Hypothalamus (tissue), 51 donors: ENCODE measurements at places on chromosomes 2 and 18.

- DNase-seq, result no peak
These were observed 381.3 kb downstream of the GPD2 start for GRCh38 chr2:156817430-156817829.

DNA sequence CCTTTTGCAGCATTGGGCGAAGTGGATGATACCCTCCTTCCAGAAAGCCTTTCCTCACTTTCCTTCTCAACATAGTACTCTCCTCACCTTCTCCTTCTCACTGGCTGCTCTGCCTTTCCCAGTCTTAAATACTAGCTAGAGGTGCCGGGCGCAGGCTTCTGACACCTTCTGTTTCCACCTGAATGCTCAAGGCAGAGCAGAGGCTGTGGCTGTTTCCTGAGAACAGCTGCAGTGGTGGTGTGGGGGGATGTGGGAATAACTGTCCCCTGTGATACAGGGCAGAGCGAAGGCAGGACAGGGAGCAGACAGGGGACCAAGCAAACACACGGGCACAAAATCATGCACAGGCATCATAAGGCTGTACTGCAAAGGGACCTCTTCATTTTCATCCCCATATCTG is 303.1 kb downstream of the SS18 start:
- no peak for DNase-seq

DNA sequence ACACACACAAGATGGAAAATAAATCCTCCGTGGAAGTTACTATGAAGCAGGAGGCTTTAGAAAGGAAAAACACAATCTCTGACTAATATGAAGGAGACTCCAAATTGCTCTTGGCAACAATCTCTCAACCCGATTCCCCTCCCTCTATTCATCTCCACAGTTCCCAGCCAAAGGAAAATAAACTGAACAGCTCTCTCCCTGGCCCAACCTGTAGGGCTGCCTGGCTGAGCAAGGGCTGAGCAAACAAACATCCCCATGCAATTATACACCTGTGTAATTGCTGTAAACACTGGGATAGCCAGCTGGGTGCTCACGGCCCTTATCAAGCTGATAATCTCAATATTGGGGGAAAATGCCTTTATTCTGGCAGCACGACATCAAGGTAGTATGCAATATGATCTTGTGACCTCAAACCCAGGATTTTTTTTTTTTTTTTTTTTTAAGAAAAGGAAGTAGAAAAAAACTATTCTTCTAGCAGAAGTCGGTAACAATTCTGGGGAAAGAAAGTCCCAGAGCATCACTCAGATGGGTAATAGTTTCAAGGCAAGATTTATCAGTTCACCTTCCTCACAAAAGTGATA is 203.3 kb upstream of the SMAD2 start:
- DNase-seq, result no peak

DNA sequence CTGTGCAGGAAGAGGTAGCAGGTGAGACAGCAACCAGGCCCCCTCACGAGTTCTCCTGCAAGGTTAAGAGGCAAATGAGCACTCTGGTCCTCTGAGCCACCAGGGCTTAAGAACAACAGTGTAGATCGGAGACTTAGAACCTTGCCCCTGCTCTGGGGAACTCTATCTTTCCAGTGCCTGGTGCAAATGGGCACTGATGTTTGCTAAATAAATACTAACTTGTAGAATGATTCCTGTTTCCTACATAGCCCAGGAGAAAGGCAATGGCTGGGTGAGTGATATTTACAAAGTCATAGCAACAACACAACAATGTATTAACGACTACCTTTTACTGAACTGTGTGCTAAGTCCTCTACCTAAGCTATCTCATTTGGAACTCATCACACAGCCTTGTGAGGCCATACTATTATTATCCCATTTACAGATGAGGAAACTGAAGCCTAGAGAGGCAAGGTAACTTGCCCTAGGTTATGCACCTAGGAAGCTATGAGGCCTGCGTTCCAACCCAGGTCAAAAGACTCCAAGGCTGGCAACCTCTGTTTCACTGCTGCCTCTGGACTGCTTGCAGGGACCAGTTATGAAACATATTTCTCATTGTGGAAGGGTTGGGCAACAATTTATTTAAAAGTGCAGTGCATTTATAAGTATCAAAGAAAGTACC is 4.3 kb downstream of the ATP8B1 start:
- no peak for DNase-seq

- DNase-seq, result no peak
These were observed 312.5 kb upstream of the CHAC2 start for GRCh38 chr2:53455094-53455493.

- no peak for DNase-seq
These were observed 403.3 kb downstream of the METTL4 start for GRCh38 chr18:2168022-2168421.

GRCh38 chr2:64808092-64808491 is 154.4 kb upstream of the SERTAD2 start:
- DNase-seq, result no peak

- no peak for DNase-seq
These were observed 818.8 kb downstream of the SLC4A3 start for GRCh38 chr2:220446106-220446712.

GRCh38 chr2:187851955-187852561 is 297.8 kb upstream of the TFPI start:
- no peak for DNase-seq

DNA sequence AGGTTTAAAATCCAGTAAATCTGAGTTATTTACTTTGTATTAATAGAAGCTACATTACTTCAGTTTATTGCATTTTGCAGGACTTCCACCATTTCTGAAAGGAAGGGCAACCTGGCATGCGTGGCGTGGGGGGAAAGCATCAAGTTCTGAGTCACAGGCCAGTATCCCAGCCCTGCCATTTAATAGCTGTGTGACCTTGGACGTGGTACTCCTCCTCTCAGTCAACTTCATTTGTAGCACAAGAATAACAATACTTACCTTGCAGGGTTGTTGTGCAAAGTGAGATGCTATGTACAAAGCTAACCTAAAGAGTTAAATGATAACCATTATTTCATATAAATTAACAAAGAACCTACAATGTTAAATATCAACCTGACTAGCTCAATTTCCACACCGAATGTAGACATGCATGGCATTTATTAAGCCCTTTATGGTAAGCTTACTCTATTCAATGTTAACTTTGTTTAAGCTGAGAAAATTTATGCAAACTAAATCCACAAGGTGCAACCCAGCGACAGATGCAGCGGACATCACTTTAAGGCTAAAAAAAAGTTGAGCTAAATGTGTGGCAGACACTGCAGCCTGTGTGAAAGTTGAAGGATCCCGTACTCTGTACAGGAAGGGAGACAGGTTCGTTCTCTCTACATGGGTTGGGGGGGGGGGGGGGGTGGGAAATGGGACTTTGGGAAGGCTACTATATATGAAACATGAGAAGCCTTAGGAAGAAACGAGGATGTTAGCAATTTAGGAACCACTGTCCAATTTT is 17.2 kb upstream of the STPG4 start:
- no peak for DNase-seq

DNA sequence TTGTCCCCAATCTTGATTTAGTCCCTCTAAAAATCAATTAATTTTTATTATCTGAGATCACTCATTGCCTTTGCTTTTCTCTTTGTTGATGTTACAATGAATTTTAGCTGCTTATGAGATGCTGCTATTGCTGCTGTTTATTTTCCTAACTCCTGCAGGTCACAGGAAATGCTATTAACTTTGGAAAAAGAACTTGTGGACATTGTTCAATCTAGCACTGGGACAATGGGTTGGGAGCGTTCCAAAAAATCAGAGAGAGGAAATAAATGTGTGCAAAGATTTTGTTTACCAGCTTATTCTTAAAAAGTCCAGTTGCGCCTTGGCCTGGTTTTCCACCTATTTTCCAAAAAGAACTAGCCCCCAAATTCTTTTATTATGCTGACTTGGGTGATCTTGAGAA is 268.3 kb downstream of the PTH2R start:
- DNase-seq, result no peak

DNA sequence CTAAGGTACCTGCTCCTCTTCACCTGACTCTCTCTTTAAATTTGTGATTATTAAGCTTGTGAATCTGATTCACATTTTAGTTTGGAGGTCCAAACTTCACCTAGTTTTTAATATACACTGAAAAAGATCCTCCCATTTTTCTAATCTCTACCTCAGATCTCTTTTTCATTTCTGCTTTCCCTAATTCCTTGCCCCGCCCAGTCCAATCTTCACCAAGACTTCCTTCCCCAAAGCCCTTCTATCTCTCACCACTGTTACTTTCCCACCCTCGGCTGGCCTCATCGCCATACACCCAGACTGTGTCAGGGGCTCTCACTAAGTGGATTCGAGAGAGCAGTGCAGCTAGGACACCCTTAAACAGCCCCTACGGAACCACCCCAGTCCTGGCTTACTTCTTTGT is 40.0 kb downstream of the LBH start:
- DNase-seq, result no peak

- no peak for DNase-seq
These were observed 13.3 kb downstream of the OTOF start for GRCh38 chr2:26464390-26465265.

DNA sequence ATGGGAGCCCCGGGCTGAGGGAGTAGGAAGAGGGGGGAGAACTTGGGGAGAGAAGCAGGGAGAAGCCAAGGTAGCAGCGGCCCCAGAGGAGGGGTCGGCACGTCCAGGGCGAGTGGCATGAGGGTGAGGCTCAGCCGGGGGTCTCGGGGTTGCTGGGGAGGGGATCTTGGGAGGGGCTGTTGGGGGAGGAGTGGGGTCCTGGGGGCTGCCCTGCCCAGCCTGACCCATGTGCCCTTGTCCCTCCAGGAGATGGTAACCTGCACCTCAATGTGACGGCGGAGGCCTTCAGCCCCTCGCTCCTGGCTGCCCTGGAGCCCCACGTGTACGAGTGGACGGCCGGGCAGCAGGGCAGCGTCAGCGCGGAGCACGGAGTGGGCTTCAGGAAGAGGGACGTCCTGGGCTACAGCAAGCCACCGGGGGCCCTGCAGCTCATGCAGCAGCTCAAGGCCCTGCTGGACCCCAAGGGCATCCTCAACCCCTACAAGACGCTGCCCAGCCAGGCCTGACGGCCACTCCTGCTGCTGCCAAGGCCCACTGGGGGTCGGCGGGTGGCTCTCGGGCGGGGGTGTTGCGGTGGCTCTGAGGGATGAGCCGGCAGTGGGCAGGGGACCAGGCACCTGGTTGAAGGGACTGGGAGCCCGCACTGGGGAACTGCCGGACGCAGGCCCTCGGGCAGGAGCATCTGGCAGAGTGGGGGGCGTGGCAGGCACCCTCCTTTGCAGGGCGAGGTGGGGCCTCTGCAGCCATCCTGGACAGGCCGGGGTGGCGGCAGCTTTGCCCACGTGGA is 9.0 kb upstream of the GAL3ST2 start:
- no peak for DNase-seq

DNA sequence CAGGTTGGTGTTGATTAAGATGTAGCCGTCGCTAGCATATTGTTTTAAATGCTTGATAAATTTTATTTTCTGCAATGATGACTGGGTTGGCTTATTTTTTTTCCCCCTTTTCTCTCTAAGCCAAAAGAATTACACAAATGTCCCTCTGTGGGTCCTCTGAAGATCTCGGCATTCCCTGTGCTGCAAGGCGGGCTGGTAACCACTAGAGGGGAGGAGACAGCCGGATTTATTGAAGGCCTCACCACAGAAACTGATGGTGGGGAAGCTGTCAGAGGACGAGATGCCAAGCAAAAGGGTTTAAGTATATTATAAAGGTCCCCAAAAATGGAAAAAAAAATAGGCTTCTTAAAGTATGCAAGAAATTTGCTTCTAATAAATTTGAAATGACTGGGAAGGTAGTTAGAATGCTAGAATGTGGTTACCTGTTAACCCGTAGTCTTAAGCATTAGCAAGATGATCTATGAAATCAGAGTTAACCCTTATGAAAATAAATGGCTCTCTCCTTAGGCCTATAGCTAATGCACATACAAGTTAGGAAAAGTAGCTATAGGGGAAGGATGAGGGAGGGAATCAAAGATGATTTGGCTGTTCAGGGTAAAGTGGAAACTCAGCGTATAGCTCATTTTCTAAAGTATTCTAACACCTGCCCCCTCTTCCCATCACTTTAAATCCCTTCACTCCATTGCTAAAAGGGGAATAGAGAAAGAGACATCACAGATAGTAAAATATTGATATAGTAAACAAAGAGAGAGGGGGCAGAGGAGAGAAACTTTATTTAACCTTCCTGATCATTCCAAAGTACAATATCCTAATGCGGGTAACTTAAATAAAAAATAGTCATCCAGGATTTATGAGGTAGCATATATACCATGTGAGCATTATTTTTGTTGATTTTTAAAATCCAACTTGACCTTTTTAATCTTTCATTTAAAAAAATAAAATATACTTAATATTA is 894.5 kb upstream of the POU3F3 start:
- DNase-seq, result peak; percentile 7

GRCh38 chr18:76866666-76867065 is 44.3 kb downstream of the ZNF236 start:
- DNase-seq, result no peak

DNA sequence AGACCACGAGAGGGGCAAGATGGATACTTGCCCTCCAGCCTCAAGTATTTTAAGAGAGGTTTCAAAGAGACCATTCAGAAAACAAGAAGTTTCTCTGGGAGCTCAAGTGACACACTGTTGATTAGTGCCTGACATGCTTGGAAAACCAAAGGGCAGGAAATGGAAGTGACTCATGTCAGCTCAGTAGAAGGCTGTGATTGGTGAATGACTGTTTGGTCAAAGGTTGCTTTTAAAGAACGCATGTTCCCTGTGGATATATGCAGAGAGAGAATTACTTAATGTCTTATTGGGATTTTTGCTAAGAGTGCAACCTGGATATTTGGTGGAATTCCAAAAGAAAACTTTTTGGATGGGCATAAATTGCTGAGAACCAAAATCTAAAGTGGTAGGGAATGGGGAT is 549.9 kb downstream of the XIRP2 start:
- DNase-seq, result no peak

DNA sequence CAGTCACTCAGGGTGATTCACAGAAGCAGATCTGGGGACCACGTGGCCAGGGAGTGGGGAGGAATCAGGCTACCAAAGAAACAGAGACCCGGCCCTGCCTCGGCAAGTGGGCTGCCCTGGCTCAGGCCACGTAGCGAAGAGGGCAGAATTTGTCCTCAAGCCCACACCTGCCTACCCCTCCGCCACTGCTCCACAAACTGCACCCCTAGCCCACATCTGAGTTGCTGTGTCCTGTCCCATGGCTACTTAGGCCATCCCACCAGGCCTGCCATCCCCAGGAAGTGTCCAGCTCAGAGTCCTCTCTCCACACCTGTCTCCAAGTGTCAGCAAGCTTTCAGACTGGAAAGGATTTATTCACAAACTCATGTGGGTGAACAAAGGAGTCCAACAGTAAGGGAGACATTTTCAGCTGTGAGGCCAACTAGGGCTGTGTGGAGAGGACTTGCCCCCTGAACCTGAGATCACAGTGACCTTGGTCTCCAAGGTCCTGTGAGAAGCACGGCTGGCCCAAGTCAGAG is 31.7 kb upstream of the ASPRV1 start:
- DNase-seq, result no peak
